ENCODE measurements at places on chromosomes 7 and 10.

DNA sequence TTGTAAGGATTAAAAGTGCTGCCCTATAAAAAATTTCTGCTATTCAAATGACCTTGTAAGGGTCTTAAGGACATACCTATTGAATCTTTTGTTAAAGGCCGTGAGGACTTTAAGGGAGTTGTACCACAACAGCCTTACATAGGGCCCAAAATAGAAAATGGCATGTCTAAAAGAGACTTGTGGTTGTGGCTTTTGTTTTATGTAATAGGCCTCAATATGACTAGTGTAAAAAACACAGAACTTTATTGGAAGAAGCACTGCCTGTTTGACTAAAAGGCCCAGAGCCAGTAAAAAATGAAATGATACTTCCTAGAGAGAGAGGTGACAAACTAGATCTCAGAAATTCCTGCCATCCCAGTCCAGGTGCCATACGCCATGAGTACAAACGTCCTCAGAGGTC lies 286.6 kb downstream of the SEMA3D start:
- DNase-seq = no peak

DNA sequence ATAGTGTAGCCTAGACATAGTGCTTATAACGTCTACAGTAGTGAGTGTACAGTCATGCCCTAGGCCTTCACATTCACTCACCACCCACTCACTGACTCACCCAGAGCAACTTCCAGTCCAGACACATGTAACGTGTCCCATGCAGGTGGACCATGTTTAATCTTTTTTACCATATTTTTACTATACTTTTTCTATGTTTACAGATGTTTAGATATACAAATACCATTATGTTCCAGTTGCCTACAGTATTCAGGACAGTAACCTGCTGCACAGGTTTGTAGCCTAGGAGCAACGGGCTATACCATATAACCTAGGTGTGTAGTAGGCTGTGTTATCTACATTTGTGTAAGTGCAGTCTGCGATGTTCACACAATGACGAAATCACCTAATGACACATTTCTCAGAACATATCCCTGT lies 11.0 kb downstream of the MPP7 start:
- no peak for DNase-seq

GRCh38 chr7:86768394-86768793 lies 124.7 kb downstream of the GRM3 start:
- DNase-seq = no peak

DNA sequence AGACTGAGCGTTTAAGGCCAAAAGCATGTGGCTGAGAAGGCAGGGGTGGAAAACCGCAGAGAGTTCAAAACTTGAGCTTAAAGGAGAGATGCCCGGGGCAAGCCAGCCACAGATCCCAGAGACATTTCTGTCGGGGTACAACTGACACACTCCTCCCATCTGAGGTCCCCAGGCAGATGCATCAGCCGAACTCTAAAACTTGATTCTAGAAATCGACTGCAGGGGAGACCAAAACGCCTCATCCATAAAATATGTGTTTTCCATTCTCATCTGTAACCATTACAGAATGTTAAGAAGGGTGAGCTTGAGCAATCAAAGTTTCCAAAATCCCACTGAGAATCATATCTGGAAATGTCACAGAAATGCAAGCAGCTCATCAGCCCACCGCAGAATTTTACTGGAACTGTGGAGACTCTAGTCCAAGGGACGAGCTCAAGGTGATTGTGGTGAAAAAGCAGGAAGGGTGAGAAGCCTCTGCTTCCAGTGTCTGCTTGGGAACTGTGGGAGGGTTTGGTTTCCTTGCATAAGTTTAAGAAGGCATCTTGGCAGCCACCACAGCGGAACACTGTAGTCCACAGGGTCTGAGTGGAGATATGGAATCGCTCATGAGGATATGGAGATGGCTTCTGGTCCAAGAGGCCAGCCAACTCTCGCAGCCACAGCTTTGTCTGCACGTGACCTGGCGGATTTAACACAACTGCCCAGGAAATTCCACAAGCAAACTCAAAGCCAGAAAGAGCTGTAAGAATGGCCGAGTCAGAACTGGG lies 249.2 kb downstream of the SFMBT2 start:
- DNase-seq = no peak

- DNase-seq = no peak
These were observed 25.0 kb downstream of the RGS10 start for GRCh38 chr10:119517235-119518141.

DNA sequence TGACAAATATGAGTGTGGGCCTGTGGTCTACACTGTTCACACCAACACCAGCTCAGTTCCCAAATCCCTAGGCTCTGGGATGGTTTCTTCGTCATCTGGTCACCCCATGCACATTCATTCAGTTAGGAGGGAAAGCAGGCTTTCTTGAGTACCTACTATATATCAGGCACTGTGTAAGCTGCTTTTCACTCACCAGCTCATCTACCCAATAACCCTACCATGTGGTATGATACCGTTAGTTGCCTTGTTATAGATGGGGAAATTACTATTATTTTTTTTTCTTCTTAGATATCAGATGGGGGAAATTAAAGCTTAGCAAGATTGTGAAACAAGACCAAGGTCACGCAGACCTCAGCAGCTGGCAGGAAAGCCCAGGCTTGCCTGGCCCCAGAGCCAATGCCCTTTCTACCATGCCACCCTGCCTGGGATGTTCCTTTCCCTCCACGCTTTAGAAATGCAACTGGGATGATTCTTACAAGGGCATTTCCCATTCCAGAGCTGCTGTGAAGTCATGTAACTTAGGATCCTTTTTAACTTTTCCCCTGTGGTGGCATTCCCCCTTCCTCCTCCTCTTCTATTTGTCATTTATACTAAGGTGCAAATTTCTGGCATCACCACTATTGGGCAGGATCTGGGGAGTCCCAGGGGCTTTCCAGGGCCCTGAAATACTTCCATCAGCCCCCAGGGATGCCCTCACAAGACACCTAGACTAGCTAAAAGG lies 93.1 kb upstream of the EFCAB10 start:
- DNase-seq = no peak

DNA sequence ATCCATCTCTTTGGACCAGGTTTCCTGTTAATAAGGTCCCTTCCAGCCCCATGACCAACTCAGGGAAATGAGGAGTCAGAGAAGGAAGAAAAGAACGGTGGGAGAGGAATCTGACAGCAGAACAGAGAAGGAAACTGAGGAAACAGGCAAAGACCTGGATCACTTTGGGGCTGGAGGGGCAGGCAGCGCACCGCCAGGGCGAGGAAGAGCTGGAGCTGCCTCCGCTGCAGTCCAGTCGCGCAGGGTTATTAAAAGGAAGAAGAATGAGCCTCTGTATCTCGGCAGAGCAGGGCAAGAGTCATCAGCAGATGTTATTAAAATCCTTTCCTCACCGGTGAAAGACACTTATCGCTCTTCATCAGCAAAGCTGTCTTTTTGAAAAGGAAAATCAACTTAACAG lies 37.7 kb upstream of the R3HCC1L start:
- no peak for DNase-seq

GRCh38 chr7:38574086-38574485 lies 57.1 kb downstream of the AMPH start:
- DNase-seq = no peak
